ENCODE measurements at places on chromosomes 12 and 14.

GRCh38 chr14:24436355-24437019 is 6.1 kb downstream of the SDR39U1 start:
- DNase-seq, result no peak

- no peak for DNase-seq
These were observed 13.3 kb downstream of the SART3 start for GRCh38 chr12:108547686-108548085.

- no peak for DNase-seq
These were observed 954 bp downstream of the HAUS4 start for GRCh38 chr14:22955702-22956569.

GRCh38 chr14:35222872-35223466 is 69.2 kb upstream of the PSMA6 start:
- no peak for DNase-seq

DNA sequence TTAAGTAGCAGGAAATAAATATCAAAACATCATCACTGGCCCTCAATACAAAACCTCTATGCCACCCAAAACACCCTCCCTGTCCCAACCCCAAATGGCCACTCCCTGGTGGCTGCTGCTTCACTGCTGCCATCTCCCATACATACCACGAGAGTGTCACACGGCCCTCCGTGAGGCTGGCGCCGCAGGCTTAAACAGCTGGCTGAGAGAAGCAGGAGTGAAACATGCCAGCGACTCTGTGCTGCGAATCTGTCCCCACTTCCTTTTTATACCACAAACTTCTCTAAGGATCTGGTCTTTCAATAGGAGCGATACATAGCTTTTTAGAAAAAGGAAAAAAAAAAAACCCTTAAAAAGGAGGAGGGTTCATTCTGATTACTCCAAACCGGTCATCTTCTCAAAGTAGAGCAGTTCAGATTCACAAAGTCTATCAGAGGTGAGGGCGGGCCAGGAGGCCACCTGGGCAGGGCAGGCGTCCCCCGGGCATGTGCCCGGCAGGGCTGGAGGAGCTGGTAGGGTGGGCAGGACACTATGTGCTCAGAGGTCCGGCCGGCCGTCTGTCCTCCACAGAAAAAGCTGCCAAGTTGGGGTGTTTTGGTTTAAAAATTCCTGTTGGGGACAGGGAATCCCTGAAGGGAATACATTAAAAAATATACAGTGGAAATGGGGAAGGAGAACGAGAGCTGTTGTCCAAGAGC is 26.5 kb downstream of the MAX start:
- no peak for DNase-seq

DNA sequence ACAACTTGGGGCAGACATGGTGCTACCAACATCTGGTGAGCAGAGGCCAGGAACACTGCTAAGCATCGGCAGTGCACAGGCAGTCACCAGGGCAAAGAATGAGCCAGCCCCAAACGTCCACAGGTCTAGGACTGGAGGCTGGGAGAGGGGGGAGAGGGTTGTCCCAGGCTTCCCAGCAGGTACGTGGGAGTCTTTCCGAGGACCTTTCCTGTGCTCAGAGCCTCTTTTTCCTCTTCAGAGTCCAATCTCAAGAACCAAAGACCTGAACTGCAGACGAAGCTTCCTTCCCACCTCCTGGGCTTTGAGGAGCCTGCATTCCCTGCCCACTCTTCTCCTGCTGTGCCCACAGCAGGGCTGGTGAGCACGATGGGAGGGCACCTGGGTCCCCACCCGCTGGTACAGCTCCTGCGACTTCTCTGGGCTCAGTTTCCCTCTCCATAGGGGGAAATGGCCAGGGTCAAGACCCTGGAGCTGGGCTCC is 48.7 kb downstream of the DLK1 start:
- DNase-seq, result no peak

GRCh38 chr12:32270818-32271710 is 128.3 kb upstream of the FGD4 start:
- DNase-seq, result no peak

- DNase-seq, result no peak
These were observed 34.9 kb downstream of the AEBP2 start for GRCh38 chr12:19474147-19474546.

GRCh38 chr12:14365294-14366208 is at the start of gene ATF7IP:
TSS of gene ATF7IP (plus strand) at chr12:14365682. CDS start at chr12:14423916, 58,234 bp downstream.
- DNase-seq, result peak; percentile 65

DNA sequence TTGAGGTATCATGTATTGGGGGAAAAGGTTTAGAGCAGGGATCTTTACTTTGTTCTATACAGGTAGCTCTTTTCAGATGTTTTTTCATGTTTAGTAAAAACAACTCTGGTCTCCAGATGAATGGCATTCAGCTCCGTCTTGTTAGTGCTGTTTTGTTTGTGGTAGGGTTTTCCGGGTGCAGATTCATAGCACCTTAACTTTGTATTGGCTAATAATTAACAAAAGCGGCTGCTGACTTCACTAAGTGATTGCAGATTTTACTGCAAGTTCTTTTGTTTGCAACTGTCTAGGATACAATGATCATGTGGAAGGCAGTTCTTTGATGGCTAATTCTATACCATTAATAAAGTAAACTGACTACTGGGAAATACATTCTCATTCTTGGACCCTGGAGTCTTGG is 32.2 kb upstream of the BHLHE41 start:
- DNase-seq, result no peak

- no peak for DNase-seq
These were observed 91.8 kb downstream of the PLXNC1 start for GRCh38 chr12:94240171-94240570.

GRCh38 chr12:90366286-90366685 is 588.7 kb downstream of the CCER1 start:
- DNase-seq, result no peak

GRCh38 chr12:15534874-15535273 is 212.6 kb downstream of the PTPRO start:
- no peak for DNase-seq

DNA sequence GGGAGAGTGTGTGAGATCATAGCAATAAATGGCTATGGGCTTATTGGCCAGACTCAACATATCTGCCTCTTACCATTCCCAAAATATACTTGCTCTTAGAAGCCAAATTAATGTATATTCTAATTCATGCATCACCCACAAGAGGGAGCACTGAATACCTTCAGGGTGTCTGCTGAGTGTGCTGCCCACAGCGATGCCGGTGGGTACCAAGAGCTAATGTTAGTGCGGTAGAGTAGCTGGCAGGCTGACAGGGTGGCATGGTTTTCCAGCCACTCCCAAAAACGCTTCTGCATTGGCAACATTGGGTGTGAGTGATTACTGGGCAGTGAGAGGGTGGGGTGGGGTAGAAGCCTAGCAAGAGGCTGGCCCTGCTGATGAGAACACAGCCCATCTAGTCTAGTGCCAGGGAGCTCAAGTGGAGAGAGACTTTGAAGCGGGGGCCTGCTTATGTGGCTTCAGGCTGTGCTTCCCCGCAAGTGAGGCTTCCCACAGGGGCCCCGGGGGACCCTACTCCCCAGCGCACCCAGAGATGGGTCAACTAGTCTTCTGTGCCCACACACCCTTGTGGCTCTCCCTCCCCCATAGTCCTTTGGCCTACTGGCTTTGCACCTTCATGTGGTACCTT is 9.2 kb upstream of the PLEKHD1 start:
- no peak for DNase-seq

DNA sequence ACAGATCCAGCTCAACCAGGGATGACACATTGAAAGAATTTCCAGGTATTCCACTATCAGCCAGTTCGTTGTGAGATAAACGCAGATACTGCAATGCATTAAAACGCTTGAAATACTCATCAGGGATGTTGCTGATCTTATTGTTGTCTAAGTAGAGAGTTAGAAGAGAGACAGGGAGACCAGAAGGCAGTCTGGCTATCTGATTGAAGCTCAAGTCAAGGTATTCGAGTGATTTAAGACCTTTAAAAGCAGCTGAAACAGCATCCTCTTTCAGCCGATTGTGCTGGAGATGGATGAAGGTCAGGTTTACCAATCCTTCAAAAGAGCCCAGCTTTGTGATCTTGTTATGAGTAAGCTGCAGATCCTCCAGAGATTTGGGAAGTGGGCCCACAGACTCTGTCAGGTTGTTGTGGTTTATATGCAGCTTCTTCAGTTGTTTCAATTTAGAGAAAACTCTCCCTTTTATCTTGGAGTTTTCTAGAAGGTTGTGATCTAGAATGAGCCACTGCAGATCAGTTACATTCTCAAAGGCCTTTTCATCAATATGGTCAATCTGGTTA is 3.0 kb downstream of the LUM start:
- no peak for DNase-seq

DNA sequence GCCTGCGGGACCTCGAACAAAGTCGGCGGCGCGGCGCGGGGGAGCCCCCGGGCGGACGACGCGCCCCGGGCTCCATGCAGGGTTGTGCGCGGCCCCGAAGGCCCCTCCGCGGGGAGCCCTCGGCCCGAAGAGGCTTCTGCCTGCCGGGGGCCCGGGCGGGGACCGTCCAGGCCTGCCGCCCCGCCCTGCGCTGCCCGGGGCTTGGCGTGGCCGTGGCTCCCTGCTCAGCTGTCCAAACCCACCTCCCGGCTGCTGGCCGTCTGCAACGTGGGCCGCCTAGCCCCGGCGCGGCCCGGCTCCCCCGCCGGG is 670 bp downstream of the DYRK2 start:
- DNase-seq, result peak; percentile 33

GRCh38 chr12:119296535-119296934 is 38.0 kb upstream of the CCDC60 start:
- no peak for DNase-seq

GRCh38 chr14:20811986-20812975 is 9.6 kb upstream of the RNASE1 start:
- no peak for DNase-seq

DNA sequence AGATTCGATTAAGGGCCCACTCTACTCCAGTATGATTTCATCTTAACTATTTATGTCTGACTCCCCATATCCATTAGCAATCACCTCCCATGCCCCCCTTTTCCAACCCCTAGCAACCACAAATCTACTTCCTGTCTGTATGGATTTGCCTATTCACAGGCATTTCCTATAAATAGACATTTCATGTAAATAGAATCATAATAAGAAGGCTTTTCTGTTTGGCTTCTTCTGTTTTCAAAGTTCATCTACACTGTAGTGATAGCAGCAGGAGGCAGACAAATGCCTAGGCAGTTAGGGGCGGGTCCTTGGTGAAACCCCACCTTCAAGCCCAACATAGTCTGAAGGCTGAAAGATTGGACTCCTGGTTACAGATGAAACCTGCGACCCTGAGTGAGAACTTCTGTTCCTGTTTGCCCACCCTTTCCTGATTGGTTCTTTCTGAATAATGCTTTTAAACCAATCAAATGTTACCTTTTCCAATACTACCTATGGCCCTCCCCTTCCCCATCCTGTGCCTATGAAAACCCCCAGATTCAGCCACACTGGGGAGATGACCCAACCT is 62.1 kb upstream of the HECTD1 start:
- no peak for DNase-seq

DNA sequence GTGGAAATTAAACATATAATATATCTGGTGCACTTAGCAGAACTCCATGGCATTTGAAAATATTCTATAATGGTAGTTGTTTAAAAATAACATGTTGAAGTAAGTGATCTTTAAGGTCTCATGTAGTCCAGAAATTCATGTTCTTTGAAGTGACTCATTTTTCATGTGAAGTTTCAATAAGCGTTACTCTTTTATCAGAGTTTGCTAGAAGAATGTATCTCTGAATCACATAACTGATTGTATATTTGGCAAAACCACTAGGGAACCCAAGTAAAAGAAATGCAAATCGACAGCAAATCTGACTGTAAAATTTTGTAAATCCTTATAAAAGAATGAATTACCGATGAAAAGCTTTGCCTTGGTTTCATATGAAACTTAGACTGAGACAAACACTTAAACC is 463.3 kb downstream of the TMTC2 start:
- no peak for DNase-seq

DNA sequence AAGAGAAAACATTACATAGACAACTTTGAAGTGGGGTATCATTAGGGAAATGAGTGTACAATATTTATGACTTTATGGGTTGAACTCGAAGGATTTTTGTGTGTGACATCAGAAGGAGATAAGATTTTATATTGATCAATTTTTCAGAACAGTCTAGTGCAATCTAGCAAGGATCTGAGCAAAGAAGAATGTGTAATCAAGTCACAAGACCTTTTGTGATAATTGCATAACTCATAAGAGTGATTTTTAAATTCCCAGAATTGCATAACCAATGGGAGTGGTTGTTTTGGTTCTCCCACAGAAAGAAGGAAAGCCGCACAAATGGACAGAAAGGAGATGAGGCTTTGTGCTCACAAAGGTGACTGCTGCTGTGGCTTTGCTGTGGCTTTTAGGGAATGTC is 441.8 kb upstream of the FLRT2 start:
- DNase-seq, result no peak

All from GM12891 (cell line).